ENCODE measurements at places on chromosomes 12 and 14.
A peak's percentile ranks its signal among the peaks of the same experiment; 100 is the strongest.

DNA sequence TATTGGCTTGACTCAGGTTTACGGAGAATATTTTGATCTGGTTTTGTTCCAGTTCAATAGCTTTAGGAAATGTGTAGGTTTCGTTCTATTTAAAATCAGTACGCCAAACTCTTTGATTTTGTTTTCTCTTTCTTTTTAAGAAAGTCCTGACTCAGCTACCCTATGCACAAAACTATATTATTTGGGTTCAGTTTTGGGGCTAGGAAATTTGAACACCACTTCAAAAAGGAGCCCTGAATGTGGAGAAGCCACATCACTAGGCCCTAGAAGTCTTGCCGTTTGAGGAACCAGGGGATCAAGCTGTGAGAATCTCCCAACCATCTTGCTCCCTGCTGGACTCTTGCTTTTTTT, 168.2 kb upstream of the BCL2L14 start:
- DNase-seq, result no peak

DNA sequence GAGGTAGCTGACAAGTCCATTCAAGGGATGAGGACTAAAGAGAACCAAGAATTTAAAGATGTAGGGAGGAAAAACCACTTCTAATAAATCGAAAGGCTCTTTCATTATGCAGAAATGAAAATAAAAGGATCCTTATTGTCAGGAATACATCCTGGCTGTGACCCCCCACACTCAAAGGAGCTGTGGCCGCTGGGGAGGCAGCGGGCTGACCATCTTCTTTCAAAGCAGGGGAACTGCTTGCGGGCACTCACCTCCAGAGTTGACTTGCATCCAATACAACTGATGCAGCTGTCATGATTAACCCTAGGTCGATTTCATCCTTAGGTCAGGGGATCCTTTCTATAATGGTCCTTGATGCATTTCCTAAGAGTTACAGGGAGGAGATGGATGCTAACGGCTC, 35.3 kb downstream of the TRAFD1 start:
- no peak for DNase-seq

GRCh38 chr14:89912221-89912620, 42.3 kb downstream of the EFCAB11 start:
- DNase-seq, result no peak

DNA sequence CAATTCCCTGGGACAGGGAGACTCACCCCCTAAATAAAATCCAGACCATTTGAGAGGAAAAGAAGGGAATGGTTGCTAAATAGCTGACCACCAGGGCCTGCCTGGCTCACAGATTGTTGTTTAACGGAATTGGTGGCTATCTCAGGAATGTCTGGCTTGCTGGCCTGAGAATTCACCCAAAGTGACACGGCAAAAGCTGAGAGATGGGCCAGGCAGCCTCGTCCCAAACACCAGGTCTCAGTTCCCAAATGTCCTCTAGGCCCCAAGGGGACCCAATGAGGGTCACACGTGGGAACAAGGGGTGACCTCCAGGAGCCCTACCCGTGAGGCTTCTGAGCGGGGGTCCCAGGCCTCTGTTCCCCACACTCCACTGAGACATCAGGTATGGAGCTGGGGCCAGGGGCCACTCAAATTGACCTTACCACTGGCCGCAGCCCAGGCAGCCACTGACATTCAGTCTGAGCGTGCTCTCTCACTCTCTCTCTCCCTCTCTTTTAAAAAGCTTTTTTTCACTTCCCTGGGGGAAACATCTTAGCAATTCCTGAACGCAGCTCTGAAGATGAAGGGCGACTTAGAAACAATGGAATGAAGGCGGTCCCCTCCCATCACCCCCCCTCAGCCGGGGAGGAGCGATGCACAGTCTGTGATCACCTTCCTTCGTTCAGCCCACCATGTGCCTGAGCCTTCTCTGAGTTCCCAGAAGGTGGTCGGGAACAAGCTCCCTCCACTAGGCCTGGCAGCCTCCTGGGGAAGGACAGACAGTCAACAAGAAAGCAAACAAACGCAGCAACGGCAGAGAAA, 131.2 kb downstream of the SCARB1 start:
- DNase-seq, result no peak

DNA sequence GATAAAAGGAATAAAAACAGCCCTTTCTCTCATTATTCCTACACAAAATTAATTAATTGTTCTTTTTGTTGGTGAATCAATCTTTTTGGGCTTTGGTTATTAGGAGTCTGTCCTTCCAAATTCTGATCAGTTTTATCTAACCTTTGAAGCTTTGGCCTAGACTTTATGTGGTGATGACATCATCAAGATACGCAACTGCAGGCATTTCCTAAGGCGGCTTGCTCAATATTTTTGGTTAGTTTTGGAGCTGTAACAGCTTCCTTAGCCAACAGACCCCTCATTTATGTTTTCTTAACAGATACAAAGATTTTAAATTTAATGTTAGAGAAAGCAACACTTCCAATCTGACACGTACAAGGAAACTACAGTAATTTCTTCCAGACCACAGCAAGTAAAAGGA, 87.8 kb upstream of the PDE3A start:
- DNase-seq, result no peak

- DNase-seq, result no peak
These were observed 193.9 kb upstream of the PLXNC1 start for GRCh38 chr12:93954166-93955112.

DNA sequence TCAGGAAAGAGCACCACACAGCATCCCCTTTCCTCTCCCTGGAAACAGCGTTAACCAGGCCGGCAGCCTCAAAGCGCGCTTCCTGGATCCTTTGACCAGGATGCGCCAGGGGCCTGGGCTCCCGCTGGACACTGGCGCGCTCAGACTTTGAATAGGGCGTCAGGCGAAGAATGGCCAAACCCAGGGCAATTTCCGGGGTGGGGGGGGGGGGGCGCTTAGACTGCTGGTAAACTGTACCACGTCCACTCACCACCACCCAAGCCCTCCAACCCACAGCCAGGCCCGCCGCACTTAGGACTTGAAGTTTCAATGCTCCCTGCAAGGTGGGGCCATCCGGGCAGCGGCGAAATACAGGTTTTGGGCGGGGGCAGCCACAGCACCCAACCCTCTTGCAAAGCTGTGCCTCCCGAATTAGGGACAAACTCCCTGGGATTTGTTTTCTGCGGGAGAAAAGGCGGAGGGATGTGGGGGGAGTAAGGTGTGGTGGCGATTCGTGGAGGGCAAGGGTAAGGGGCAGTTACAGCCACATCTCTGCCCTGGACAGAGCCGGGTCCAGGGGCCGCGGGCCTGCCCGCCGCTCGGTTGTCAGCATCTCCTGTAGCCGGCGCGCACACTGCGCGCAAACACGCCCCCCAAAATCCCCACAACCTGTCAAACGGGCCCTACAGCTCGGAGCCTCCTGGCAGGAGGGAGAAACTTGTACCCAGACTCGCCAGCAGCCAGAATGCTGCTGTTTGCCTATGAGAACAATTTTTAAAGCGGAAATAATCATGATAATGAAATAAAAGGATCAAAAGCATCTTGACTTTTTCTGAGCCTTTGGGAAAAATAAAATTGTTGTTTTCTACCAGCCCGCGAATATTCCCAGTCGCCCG, 958 bp downstream of the RTN1 start:
- no peak for DNase-seq

DNA sequence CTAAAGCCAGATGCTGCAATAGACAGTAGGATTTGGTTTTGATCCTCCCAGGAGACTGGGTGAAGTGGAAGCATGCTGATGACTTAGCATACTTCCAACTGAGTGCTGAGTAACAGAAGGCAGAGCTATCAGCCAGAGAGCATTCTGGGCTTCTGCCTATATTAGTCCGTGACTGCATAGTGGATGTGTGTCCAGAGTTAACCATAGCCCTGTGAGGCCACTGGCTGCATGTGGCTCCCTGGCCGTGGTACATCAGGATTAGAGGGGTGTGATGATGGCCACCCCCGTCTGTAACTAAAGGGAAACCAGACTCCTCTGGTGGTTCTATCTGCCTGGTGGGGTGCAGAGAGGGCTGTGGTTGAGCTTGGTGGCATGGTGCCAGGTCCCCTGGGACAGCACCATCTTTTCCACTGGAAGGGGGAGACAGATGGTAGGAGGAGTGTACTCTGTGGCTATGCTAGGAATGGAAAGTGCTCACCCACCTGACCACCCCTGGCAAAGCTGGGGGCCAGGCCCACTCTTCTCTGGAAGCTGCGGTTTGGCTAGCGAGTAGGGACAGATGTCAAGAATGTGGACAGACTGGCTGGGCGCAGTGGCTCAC, 27.4 kb downstream of the ABCD4 start:
- peak; percentile 90 for DNase-seq

GRCh38 chr12:32161058-32161457, 54.4 kb downstream of the BICD1 start:
- DNase-seq, result no peak

DNA sequence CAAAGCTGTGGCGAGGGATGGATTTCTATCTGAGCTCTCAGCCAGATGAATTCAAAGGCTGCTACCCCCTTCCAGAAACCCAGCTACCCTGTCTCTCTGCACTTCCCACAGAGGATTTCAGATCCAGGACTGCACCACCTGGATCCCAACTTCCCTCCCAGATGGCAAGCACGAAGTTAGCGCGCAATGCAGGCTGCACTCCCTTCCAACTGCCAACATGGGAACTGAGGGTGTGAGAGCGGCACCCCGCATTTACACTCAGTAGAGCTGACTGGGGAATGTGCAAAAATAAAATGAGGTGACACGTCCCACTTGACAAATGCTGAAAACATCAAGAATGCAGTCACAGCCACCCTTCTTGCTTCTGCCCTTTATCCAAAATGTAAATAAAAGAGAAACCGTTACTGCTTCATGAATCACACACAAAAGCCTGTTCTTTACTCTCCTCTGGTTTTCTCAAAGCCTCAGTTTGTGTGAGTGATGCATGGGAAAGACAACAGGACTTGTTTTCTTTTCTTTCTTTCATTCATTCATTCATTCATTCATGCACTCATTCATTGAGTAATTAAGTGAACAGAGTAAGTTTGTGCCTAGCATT, 85.7 kb downstream of the ITPK1 start:
- DNase-seq, result no peak

- no peak for DNase-seq
These were observed 42.1 kb downstream of the B4GALNT3 start for GRCh38 chr12:501722-502447.

GRCh38 chr14:32561520-32561919, 232.4 kb downstream of the AKAP6 start:
- DNase-seq, result peak; percentile 93

DNA sequence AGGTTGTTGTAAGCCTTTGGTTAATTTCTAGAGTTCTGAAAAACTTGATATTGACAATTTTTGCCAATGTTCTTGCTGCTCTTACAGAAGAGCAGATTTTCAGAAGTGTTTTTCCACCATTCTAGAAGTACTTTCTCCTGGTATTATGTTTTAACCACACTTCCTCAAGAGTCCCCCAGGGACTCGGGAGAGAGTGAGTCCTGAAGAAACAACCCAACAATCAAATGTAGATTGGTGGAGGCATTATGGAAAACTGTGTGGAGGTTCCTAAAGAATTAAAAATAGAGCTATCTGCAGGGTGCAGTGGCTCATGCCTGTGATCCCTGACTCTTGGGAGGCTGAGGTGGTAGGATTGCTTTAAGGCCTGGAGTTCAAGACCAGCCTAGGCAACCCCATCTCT, 26.7 kb downstream of the OR10P1 start:
- no peak for DNase-seq

GRCh38 chr14:31200702-31200990, 6.9 kb downstream of the HECTD1 start:
- no peak for DNase-seq

DNA sequence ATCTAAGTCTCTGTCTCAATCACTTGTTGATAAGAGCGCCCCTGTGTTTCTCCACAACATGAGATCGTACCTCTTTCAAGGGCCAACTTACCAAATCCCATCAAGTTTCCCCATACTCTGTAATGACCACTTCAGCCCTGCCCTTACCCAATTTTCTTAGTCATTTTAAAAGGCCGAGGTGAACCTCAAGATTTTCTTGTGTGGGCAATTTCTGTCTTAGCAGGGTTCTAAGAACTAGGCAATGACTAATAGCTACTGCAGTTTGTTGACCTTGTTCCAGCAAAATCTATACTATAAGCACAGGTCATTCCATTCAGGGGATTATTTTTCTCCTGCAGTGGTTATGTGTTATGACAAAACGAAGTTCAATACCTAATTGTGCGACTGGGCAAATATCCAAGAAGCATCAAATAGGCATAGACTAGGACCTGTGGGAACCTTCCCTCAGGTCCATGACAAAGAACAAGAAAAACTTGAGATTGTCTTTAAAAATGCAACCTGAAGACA, 359.8 kb downstream of the PCNX1 start:
- DNase-seq, result peak; percentile 58

- DNase-seq, result peak; percentile 19
These were observed 3.7 kb upstream of the ZFP36L1 start for GRCh38 chr14:68796418-68797101.

DNA sequence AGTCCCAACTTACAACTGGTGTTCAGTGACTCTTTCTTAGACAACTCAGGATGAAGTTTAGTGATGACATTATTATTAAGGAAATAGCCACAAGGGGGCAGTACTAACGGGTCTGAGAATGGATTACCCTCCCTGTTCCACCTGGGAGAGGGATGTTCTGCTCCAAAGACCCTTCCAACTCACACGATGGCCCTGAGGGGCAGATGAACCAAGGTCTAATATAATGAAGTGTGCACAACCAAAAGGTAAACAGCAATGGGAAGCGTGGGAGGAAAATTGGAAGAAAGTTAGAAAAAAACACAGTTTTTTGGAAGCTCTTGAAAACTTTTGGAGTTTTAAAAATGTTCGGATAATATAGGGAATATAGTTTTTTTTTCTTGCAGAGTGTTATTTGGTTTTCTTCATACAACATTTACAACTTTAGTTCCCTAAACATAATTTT, 24.0 kb downstream of the FGF6 start:
- peak; percentile 22 for DNase-seq

GRCh38 chr14:104528496-104528895, 51.1 kb upstream of the C14orf180 start:
- no peak for DNase-seq

- DNase-seq, result peak; percentile 1
These were observed 211.4 kb upstream of the ABCD2 start for GRCh38 chr12:39830852-39831520.

DNA sequence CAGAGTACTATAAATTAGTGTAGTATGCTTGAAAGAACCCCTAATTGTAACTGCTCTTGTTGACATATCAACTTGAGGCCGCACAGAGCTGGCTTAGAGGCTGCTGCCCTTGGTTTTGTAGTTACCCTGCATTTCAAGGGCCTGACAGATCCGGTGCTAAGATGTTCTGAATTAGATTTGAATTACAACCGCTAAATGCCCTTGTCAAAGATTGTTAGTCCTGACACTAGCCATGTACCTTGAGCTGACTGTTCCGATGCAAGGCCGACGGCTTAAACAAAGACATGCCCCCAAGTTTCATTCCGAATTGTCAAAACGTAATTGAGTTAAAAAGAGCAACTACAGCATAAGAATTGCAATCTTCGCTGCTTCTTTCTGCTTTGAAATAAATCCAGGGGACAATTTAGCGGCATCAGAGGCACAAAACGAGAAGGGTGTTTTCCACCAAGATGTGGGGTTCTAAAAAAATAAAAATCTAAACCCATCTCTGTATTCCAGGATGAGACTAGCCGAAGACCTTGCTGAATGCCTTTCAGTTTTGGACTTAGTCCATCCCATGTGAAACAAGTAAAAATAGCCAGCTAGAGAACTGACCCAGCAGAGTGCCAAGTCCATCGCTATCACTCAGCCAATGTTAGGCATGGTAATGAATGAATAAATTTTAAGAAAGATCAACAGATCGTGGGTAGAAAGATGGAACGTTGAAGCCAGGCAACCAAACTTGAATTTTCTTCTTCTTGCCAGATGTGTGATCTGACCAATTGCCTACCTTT, 148.7 kb downstream of the DICER1 start:
- no peak for DNase-seq

GRCh38 chr14:92724516-92725340, 23.7 kb downstream of the LGMN start:
- no peak for DNase-seq
